ENCODE measurements at places on chromosomes 2 and 18.

DNA sequence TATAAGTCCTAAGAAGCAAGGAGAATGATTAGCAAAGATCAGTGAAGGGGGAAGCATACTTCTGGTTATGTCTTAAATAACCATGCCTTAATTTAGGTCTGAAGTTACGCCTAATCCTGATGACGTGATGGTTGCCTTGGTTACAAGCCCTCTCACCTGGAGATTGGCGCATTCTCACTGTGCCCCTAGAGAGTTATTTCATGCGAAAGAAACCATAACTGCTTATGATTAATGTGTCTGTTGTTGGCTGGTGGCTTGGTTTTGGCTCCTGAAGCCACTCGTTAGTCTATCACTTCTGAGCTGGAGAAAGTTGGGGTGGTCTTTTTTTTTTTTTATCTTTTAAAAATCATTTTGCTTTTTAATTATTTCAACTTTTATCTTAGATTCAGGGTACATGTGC is 47.0 kb downstream of the TNFRSF11A start:
- DNase-seq, result no peak

DNA sequence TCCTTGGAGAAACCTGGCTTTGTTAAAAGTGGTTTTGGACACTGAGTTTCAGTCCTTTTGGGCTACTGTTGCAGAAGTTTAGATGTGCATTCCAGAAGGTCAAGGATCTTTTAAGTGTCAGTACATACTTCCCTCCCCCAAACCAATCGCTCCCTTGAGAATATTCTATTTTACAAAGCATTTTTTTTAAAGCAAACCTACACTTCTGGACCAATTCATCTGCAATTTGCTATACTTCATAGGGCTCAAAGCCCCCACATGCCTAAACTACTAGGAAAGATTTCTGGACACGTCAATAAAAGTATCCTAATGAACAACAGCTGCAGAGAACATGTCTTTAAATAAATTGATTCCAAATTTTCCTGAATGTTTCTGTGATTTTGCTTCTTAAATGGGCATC is 157.6 kb downstream of the RDH14 start:
- DNase-seq, result no peak

DNA sequence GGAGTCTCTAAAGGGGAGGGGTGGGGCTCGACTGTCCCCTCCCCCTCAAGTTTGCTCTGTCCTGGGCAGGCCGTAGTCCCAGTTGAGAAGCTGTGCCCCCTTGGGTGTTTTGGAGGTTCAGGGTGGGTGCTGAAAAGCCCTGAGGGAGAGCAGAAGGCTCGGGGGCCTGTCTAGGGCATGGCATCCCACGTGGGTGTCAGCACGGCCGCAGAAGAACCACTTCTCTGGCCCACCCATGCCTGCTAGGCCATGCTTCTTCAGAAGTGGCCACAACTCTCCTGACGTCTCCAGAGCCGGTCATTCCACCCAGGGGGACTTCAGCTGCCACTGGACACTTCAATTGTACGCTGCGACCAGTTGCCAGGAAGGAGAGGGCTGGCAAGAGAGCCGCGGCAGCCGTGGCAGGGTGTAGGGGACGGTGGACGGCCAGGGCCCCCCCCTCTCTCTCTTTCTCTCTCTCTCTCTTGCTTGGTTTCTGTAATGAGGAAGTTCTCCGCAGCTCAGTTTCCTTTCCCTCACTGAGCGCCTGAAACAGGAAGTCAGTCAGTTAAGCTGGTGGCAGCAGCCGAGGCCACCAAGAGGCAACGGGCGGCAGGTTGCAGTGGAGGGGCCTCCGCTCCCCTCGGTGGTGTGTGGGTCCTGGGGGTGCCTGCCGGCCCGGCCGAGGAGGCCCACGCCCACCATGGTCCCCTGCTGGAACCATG is at the start of gene INPP5D:
Gene INPP5D (plus strand): TSS at position 546 of the 704 bp plus-strand sequence. CDS start 137 bp downstream, at position 683.
- peak; percentile 59 for DNase-seq

- no peak for DNase-seq
Observed at GRCh38 chr2:175010848-175011254, 5.7 kb upstream of the CHN1 start.

- no peak for DNase-seq
Observed at GRCh38 chr2:26122630-26123029, 50.3 kb upstream of the GAREM2 start.

DNA sequence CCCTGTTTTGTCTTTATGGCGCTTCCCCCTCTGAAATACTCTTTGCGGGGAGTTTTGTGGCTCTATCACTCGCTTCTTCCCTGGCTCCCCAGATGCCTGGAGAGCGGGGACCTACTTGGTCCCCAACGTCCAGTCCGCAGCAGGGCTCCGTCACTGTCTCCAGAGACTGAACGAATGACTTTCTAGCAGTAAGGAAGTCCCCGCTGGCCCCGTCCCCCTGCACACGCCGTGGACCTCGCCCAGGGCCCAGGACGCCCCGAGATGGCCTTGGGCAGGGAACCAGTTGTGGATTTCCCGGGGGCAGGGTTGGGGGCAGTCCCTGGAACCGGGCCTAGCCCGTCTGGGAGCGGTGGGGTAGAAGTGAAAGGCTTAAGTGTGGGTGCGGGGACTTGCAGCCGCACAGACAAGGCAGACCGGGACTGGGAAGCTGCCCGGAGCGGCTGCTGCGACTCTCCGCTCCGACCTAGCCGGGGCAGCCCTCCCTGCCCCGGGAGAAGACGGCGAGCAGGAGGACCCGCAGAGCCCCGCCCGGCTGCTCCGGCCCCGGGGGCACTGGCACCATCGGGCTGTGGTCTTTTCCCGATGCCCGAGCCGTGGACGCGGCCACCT is 821 bp upstream of the EPHA4 start:
- DNase-seq, result no peak

Measured in HepG2 (cell line).